Smooth muscle cell of the coronary artery (primary cell): ENCODE measurements at places on chromosomes 3 and 15. TPM values are rescaled to one million over a fixed set of nuclear protein-coding genes. Genes with fewer than 3 reads are reported as not detected.

Gene CASR
- under 0.01 TPM in 1 of 2 replicates, not detected in the other for total RNA-seq

Gene RPL4
- 2,882 and 3,107 TPM in 2 replicates for total RNA-seq

Gene EPHA3
- total RNA-seq, result under 0.01 and 2.2 TPM in 2 replicates

Gene GPX1
- 401 and 519 TPM in 2 replicates for total RNA-seq
